ENCODE measurements at places on chromosomes 11 and 22.

DNA sequence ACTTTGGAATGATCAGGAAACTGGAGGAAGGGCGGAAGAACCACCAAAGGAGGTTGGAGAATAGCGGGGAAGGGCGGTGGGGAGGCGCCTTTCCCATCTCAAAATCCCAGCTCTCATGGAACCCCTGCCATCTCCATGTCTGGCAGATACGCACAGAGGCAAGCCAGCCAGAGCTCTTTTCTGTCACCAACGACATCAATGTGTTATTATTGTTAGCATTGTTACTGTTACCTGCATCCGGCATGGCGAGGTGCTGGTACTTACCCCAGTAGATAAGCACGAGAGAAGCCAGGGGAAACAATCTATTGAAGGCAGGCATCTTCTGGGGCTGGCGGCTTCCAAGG is 969 bp downstream of the SCN3B start:
- no peak for DNase-seq

DNA sequence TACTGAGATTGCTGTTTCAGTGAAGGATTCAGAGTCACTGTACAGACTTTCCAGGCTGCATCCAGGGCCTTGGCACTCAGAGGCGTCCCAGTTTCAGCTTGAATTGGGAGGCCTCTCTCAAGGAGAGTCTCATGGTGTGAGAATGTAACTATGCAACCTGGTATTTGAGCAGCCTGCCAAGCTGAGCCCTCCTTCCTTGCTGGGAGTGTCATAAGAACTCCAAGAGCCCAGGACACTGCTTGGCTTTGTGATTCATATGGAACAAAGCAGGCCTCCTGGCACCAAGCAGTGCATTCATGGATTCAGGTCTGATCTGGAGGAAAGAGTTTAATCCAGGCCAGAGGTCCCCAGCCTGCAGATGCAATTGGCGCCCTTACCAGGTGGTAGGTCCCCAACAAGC is 171.7 kb downstream of the DBX1 start:
- peak; percentile 46 for DNase-seq

DNA sequence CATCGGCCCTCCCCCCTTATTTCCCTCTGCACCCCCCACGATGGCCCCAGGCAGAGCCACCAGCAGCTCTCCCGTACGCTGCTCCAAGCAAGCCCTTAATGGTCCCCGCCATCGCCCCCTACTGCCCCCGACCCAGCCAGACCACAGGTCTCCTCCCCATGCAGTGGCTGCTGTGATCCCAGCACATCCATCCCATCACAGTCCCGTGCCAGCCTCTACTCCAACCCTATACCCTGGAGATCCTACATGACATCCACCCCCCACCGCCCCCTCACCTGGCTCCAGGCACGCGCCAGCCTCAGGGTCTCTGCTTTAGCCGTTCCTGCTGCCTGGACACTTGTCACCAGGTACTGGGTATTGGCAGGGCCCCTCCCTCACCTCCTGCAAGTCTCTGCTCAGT is 85.8 kb upstream of the RTL6 start:
- DNase-seq: no peak

- peak; percentile 60 for DNase-seq
These were observed 23.0 kb downstream of the CRKL start for GRCh38 chr22:20940186-20940651.

DNA sequence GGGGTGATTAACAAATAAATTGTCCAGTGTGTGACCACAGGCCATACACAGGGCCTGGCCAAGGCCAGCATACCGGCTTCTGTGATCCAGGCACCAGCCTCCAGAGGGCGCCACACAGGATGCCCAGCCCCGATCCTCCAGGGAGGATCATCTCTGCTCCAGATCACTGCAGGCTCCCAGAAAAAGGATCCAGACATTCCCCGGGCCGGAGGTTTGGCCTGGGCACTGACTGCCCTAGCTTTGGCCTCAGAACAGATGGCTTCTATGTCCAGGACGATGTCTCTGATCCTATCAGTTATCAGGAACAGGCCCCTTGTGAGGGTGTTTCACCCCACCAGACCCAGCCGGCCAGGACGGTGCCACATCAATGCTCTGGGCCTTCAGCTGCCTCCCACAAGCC is 74.5 kb upstream of the LMO1 start:
- DNase-seq: no peak

DNA sequence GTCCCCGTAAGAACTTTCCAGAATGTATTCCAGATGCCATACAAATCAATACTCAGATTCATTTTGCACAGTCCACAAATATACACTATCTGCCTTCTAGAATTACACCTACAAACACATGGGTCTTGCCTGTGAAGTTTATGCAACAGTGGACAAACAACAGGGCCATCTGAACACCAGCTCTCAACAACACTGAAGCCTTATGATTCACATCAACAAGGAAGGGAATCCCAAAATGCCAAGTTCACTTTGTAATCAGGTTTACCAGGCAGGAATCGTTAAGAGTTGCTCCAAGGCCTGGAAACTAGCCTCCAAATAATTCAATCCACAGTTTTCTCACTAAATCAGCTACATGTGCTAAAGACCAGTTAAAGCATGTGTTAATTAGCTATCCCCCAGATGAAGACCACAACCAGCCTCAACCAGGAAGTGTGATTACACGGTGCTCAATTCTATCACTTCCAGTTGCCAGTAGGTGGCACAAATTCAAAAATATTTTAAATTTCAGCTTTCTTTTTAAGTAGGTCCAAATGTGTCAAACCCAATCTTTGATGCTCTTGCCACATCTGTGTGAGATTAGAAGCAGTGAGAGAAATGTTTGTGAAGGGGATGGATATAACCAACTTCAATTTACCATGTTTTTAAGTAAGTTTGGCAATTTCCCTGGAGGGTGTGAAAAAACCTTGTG is 139.1 kb upstream of the BDNF start:
- peak; percentile 41 for DNase-seq

GRCh38 chr11:120343429-120343828 is 7.2 kb downstream of the ARHGEF12 start:
- DNase-seq: no peak

- DNase-seq: no peak
These were observed 351.9 kb downstream of the DDX10 start for GRCh38 chr11:109016724-109017123.

DNA sequence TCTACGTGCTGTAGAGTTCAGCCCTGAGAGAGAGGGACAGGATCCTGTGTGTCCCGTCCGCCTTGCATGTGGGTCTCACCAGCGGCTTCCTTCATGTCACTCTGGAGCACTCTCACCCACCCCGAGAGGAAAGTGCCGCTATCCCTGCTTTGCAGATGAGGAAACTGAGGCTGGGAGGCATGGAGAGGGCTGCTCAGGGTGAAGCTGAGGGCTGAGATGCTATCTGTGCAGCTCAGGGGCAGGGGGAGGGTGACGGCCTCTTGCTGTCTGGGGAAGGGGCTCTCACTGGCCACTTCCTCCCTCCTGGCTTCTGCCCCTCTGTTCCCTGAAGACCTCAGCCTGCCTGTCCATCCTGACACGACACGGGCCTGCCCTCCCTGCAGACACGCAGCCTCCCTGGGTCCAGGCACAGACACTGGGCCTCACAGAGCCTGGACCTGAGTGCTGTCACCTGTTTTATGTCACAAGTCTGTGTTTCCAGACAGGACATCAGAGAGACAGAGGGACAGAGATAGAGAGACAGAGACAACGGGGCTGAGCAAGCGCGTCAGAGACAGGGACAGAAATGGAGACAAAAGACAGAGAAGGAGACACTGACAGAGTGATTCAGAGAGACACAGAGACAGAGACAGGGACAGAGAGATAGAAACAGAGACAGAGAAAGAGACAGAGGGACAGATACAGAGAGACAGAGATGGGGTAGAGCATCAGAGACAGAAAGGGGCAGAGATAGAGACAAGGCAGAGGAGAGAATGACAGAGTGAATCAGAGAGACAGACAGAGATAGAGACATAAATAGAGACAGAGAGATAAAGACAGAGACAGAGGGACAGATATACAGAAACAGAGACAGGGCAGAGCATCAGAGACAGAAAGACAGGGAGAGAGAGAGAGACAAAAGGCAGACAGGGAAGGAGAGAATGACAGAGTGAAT is 53.1 kb downstream of the MCM5 start:
- DNase-seq: no peak

- DNase-seq: no peak
These were observed 32.9 kb upstream of the FLI1 start for GRCh38 chr11:128660947-128661346.

- DNase-seq: peak; percentile 57
These were observed 48.1 kb downstream of the CYTH4 start for GRCh38 chr22:37330200-37331033.

GRCh38 chr11:122791836-122792235 is 46.5 kb upstream of the CRTAM start:
- no peak for DNase-seq

DNA sequence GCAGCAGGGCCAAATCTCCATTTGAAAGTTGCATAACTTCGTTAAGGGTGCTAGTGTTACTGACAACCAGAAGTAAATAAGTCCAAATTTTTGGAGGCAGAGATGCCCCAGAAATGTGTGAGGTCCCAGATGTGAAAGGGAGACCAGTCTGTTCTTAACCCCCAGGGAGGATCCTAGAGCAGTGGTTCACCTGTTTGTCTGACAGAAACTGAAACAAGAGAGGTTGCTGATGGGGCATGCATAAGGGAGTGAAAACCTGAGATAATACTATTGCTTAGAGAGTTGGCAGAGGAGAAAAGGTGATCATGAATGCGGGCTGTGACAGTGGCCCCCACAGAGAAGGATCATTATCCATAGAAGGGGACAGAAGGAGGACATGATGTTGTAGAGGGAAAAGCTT is 3.8 kb downstream of the CBLIF start:
- no peak for DNase-seq

DNA sequence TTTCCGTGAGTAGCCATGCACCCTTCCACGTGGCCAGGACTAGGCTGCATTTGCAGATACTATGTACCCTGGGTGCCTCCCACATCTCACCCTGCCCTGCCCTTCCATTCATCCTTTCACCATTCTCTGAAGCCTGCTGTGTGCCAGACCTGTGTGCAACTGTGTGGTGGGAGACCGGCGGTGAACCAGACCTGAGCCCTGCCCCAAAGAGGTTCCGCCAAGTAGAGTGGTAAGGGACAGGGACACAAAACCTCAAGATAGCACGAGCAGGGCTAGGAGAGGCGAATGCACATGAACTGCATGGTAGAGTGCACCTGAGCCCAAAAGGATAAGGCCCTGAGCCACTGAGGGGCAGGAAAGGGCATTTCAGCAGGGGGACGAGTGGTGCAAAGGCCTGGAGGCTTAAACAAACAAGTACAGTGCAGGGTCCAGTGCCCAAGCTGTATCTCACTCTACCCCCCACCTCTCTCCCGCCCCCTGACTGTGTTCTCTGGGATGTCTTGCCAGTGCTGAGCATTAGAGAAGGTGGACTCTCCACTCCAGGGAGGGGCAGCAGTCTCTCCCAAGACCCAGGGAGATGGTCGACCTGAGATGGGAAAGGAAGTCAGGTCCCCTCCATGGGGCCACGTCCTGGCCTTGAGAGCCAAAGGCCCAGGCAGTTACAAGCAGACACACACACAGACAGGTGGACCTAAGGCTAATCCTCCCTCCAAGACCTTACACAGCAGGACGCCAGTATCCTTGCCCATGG is 14.1 kb upstream of the ARAP1 start:
- no peak for DNase-seq

DNA sequence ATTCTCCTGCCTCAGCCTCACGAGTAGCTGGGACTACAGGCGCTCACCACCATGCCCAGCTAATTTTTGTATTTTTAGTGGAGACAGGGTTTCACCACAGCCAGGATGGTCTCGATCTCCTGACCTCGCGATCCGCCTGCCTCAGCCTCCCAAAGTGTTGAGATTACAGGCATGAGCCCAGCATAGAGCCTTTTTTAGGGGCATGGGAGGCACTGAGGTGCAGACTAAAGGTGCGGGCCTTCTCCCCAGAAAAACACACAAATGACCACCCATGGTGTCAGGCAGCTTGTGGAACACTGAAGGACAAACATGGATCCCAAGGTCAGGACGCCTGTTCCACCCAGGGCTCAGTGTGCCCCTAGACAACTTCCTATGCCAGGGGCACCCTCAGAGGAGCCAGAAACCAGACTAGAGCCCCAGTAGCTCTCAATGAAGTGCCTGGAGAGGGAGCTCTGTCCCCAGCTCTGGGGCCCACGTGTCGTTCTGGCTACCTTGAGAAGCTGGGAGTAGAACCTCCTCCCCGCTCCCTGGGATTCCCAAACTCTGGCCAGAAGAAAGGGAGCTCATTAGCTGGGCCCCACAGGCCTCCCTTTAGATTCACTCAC is 21.2 kb upstream of the CD5 start:
- DNase-seq: no peak

DNA sequence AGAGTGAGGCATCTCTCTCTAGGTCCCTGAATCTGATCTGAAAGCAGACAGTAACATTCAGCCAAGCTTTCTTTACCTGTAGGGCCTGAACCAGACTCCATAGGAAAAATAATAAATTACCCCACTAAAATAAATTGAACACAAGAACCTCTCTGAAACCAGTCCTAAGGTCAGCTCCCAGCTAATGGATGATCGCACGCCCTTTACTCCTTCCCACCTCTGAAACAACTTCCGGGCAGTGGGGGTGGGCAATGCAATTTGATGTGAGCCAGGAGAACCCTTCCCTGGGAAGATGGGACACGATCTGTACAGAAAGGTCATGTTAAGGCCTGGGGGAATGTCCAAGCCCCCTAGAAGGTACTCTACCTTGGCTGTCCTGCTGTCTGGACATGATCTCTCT is 71.2 kb downstream of the MICAL3 start:
- DNase-seq: no peak

GRCh38 chr22:17106161-17106784 is 14.9 kb downstream of the TMEM121B start:
- no peak for DNase-seq

- DNase-seq: no peak
These were observed 20.9 kb upstream of the DRD2 start for GRCh38 chr11:113496026-113496651.

DNA sequence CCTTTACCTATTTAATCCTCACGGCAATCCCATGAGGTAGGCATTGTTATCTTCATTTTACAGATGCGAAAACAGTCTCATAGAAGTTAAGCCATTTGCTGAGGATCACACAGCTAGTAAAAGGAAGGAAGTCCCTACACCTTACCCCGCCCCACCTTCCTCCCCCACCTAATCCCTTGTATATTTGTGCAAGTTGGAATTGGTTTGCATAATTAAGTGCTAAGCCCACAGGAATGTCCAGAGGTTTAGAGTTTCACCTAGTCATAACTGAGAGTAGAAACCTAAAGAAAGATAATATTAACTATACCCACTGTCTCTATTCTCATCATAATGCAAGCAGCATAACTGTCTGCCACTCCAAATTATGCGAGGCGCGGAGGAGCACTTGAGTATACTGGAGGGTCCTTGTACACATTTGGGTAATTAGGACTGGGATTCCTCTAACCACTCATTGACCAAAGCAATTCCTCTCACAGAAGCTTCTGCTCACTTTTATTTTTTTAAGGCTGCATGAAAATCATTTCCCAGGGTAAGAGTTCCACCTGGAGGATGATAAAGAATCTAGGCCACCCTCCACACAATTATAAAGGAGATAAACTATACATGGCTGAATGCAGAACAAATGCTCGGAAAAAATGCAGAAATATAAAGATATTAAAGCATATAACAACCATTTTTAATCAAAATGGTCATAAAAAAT is 199.9 kb downstream of the FAM181B start:
- DNase-seq: no peak

Measured in fibroblast of skin of left quadriceps (primary cell).